ENCODE measurements at places on chromosomes 16 and 17.

- no peak for DNase-seq
Measured at GRCh38 chr17:73647301-73647695, 3.1 kb upstream of the SDK2 start.

DNA sequence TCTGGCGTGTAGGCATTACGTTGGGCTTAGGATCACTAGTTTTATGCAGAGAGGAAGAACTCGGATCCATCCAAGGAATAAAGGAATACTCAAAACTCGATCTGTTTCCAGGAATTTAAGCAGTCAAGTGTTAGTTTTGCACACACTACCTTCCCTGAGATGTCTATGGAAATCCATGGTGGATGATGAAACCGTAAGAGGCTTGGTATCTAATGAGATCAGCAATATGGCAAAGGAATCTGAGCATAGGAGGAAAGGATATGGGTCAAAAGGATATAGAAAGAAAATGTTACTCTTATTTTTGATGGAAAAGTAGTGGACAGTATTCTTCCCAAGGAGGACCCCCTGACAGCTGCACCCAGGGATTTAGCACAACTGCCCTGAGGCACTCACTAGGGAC lies 59.6 kb downstream of the SMG6 start:
- peak; percentile 34 for DNase-seq

GRCh38 chr17:30482555-30482954 lies 5.3 kb downstream of the GOSR1 start:
- no peak for DNase-seq

DNA sequence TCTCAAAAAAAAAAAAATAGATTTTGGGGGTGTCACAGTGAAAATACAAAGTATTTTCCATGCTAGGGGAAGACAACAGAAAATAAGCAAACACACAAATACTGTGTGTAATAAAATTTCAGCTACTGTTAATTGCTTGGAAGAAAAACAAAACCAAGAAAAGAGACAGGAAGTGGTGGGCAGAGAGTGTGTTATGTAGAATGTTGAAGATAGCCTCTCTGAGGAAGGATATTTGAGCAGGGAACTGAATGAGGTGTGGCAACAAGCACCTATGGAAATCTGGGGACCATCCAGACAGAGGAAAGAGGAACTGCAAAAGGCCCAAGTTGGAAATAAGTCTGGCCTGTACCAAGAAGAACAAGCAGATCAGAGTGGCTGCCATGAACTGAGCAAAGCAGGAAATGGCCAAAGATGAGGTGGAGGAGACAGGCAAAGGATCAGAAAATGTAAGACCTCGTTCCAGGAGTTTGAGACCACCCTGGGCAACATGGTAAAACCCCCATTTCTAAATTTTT lies 7.8 kb upstream of the USP31 start:
- DNase-seq = no peak

DNA sequence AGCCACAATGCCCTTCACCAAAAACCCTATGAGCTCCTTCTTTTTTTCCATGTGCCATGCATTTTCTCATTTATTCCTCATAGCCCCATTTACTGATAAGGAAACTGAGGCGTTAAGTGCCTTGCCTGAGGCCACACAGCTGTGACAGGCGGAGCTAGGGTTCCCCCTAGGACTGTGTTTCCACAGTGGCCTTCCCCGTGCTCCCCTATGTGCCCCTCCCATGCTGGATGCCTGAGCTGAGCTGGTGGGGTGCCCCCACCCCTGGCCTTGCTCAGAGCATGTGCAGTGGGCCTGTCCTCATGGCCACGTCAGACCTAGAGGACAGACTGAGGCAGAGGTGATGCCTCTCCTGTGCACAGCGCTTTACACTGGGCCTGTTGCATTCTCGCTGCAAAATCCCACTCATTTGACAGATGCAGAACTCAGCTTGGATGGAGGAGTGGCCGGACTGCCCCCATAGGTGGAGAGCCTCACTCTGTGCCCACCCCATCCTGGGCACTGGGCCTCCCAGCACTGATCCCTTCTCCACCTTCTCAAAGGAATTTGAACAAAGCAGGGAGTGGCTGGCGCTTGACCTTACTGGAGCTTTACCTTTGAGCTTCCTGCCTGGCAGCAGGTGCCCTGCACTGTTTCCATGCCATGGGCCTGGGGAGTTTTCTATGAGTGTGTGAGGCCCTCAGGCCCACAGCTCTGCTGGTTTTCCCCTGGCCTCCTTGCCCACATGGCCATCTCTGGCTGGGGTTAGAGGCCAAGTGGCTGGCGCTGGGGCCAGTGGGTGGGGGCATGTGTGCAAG lies 2.6 kb downstream of the MAP2K3 start:
- peak; percentile 67 for DNase-seq

DNA sequence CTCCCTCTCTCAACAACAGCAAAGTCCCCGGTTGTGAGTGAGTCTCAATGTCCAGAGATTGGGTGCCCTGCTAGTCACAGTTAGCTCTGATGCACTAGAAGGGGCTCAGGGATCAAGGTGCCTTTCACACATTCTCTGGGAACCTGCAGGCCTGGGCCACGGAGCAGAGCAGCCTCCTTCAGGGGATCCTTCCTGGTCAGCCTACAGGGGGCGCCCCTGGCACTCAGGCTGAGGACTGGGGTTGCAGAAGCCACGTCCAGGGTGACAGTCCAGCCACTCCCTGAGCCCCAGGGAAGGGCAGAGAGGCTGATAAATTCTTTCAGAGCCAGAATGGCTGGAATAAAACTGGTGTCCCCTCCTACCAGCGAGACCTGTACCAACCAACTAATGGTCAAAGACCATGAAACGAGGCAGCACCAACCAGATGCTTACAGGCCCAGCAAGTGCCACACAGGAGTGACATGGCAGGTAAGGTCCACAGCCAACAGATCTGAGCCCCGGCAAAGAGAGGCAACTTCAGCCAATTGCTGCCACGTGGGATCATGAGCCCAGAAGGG lies 43.5 kb downstream of the ST3GAL2 start:
- peak; percentile 65 for DNase-seq

- DNase-seq = no peak
Measured at GRCh38 chr17:9977180-9977575, 72.1 kb upstream of the RCVRN start.

GRCh38 chr16:68147444-68147843 lies 62.3 kb downstream of the NFATC3 start:
- DNase-seq = no peak

DNA sequence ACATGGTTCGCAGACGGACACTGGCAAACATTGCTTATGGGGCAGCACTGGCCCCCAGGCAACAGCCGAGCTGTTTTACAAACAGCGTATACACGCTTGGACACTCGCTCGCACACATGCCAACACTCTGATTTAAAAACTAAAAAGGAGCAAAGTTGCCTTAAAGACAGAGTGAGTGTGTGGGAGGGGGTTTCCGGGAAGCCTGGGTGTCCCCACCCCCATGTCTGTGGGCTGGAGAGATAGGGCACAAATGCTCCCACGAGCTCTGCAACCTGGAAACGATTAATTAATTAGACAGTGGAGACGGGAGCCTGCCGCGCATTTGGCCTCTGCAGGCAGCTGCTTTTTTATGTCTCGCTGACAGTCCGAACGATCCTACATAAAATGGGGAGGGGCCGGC lies 107.9 kb upstream of the ZNF469 start:
- no peak for DNase-seq

DNA sequence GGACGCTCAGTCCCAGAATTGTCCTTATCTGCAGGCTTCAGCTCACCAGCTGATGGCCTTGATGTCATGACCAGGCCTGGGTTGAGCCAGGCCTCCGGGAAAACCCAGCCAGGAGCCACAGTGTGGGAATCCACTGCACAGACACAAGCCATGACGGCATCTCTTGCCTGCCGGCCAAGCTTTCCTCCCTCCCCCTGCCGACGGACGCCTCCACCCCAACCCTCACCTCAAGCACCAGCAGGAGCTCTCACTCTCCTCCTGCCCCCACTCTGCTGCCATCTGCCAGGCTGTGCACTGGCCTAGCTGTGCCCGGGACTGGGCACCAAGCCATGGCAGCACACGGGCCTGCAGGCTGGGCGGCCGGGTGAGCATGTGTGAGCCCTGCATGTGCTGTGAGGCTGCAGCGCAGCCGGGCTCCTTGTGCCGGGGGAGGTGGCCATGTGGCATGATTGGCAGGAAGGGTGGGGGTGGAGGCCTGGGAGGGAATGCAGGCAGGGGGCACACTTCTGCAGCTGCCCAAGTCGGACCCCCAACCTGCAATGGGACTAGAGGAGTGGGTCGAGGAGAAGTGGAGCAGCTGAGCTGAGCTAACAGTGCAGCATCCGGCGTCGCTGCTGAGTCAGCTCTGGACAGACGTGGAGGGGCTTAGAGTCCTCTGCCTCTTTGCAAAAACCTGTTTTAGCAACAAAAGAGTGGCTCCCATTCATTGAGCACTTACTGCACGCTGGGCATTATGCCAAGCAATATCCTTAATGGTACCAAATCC lies 268.5 kb downstream of the CBLN1 start:
- no peak for DNase-seq

- DNase-seq = peak; percentile 52
Measured at GRCh38 chr17:39461926-39462569, 762 bp downstream of the CDK12 start.

DNA sequence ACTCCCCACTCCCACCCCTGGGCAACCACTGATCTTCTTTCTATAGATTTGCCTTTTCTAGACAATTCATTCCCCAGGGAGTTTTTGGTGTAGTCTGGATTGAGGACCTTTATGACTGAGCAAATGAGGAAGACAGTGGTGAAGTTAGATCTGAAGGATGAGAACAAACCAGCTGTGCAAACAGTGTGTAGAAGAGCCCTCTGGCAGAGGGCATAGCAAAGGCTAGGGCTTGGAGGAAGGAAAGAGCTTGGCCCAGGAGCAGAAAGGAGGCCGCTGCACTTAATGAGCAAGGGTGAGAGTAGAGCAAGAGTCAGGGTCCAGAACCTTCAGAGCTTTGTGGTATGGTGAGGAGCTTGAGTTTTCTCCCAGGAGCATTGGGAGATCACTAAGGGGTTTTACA lies 352.7 kb downstream of the CA10 start:
- DNase-seq = no peak

GRCh38 chr16:52657924-52658323 lies 111.0 kb upstream of the TOX3 start:
- no peak for DNase-seq

GRCh38 chr17:18191236-18191667 lies 7.6 kb downstream of the ALKBH5 start:
- no peak for DNase-seq

- no peak for DNase-seq
Measured at GRCh38 chr16:84487358-84487757, 17.1 kb downstream of the MEAK7 start.

DNA sequence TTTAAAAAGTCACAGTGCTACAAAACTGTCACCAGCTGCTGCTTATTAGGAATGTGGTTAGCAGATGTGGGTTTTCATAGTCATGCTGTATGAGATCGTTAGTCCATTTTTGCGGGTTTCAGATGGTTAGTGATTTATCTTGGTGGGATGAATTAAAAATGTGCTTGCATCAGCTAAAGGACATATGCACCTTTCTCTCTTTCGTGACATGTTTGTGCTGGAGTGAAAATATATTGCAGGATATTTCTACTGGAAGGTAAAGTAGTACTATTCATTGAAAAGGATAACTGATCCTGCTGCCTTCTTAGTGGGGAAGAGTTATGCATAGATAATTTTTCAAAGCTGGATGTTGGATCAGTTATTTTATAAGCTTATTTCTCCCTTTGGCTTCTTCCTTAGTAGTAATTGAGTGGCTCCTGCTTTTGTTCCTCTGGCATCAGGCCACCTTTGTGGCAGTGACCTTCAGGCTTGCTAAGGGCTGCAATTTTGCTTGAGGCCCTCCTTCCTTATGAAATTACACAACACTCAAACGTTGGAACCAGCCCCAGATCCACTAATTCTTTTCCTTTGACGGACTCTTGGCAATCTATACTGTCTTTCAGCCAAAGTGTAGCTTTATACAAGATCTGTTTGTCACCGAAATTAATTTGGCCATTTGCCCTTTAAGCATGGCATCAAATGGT lies 7.5 kb upstream of the SNTB2 start:
- DNase-seq = no peak

- DNase-seq = no peak
Measured at GRCh38 chr16:72886346-72886974, 161.5 kb downstream of the ZFHX3 start.

DNA sequence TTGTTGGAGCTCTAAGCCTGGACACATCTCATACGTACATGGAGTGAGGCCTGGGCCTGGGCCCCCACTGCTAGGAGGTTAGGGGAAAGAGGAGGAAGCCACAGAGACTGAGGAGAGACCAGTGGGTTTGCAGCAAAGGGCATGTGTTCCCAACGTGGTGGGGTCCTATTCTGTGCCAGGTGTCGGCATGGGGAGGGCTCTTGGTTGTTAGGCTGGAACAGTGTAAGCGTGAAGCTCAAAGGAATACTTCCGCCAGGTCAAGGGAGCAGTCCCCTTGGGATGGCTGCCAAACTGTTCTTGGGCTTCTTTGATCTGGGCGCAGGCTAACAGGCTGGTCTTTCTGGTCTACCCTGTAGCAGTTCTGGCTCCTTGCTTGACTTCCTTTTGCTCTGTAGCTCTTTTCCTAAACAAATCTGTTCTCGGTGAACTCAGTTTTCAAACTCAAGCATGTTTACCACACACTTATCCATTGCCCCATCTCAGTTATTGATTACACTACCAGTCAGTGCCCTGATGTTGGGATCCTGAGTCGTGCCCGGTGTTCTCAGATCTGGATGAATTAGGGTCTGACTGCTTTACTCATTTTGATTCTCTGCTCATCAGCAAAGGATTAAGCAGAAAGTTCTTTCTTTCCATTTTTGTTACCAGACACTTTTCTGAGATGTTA lies 36.4 kb downstream of the GPT2 start:
- DNase-seq = no peak

DNA sequence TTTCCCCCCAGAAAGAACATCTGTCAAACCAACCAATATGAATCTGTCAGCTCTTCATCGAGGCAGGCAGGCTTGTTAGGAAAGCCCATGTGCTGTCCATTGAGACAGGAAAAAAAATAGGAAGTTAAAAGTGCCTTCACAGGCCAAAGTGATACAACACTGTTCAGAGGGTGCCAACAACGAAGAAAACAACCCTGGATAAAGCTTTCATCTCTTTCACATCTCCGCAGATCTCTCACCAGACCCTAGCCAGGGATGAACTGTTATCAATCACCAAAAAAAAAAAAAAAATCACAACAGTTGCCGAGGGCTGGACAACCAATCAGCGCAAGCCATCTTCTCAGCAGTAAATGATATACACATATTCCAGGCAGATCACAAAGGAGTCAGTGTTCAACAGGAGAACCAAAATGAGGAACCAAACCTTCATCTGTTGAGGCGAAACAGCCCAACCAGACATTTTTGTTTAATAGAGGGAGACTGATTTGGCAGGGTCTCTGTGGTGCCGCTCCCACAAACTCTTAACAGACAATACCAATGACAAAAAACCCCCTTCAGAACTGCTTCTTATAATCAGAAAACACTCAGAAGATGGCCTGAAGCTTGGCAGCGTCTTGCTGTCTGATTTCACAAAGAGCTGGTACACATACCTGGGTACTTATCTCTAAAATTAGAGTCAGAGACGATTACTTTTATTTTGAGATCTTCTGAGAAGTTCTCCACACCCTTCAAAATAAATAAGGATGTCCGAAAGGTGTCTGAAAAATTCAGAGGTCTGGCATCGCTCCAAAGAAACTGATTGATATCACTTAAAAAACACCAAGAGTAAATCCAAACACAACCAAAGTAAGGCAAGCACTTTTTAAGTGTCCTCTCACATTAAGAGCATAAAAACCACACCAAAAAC lies 1.8 kb downstream of the MAP3K14 start:
- no peak for DNase-seq

- no peak for DNase-seq
Measured at GRCh38 chr16:26087091-26087490, 395.3 kb downstream of the HS3ST4 start.

Measured in trophoblast cell (in vitro differentiated cells and primary cell).